ENCODE measurements at places on chromosomes 11 and 22. TPM values are rescaled to one million over a fixed set of nuclear protein-coding genes. Genes with fewer than 3 reads are reported as not detected.

The MAP6 gene
- 1.4 TPM for total RNA-seq

The MS4A7 gene
- total RNA-seq: not detected

The USP2 gene
- total RNA-seq: 0.09 TPM

The CNTF gene
- 1.2 TPM for total RNA-seq

The CHRDL2 gene
- 0.14 TPM for total RNA-seq

The PNPLA5 gene
- total RNA-seq: not detected

The TEX12 gene
- 0.28 TPM for total RNA-seq

The TSPAN32 gene
- under 0.01 TPM for total RNA-seq

The TEX54 gene
- not detected for total RNA-seq

The NPTXR gene
- 0.46 TPM for total RNA-seq

The ZC3H12C gene
- total RNA-seq: 15.1 TPM

The FGF3 gene
- not detected for total RNA-seq

The HORMAD2 gene
- total RNA-seq: under 0.01 TPM

The CHRNA10 gene
- 0.83 TPM for total RNA-seq

The LSP1 gene
- total RNA-seq: 2.6 TPM

The TAF10 gene
- total RNA-seq: 80.7 TPM

The BIK gene
- total RNA-seq: not detected

The OR5F1 gene
- not detected for total RNA-seq

The TP53I11 gene
- total RNA-seq: 11.5 TPM
